ENCODE measurements at places on chromosomes 6 and 20.
A peak's percentile ranks its signal among the peaks of the same experiment; 100 is the strongest.

DNA sequence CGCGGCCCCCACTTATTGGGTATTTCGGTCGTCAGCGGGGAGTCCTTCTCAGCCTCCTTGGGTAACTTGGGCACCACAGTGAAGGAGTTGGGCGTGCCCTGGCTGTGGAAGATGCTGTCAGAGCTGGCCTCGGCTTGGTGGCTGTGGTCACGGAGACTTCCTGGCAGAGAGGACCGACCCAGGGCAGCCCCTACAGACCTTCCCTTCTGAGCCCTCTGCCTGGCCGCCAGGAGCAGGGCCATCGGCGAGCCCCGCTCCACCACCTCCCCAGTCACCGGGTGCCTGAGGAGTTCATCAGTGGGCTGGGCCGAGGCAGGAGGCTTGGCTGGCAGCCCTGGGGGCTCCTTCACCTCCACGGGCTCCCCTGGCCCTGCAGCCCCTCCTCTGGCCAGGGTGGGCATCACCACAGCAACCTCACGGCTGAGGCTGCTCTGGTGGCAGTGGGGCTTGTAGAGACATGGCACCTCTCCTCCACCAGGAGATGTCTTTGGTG is 37.2 kb downstream of the C6orf132 start:
- ATAC-seq: no peak

GRCh38 chr6:51846531-51846930 is 240.9 kb downstream of the PKHD1 start:
- no peak for ATAC-seq

DNA sequence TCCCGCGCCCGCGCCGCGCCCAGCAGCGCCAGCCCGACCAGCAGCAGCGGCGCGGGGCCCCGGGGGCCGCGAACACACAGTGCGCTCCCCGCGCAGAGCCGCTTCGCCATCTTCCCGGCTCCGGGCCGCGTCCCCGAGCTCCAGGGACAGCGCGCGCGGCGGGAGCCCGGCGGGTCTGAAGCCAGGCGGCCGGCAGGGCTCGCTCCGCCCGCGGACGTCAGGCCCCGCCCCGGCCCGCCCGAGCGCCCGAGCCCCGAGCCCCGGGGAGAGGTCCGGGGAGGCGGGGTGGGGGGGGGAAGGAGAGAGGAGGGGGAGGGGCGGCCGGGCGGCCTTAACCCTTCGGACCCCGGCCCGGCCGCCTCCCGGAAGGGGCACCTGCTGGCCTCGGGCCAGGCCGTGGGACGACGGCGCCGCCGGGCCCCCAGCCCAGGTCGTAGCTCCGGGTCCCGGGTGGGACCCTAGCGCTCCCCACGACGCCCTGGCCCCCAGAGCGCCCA is at the start of gene LAMA5:
Gene LAMA5, minus strand, starts transcription at position 177 of the 497 bp plus-strand sequence. Its CDS starts 67 bp downstream, at position 110.
- ATAC-seq: peak; percentile 67

- ATAC-seq: no peak
These were observed 114.0 kb downstream of the MYB start for GRCh38 chr6:135295085-135295484.

DNA sequence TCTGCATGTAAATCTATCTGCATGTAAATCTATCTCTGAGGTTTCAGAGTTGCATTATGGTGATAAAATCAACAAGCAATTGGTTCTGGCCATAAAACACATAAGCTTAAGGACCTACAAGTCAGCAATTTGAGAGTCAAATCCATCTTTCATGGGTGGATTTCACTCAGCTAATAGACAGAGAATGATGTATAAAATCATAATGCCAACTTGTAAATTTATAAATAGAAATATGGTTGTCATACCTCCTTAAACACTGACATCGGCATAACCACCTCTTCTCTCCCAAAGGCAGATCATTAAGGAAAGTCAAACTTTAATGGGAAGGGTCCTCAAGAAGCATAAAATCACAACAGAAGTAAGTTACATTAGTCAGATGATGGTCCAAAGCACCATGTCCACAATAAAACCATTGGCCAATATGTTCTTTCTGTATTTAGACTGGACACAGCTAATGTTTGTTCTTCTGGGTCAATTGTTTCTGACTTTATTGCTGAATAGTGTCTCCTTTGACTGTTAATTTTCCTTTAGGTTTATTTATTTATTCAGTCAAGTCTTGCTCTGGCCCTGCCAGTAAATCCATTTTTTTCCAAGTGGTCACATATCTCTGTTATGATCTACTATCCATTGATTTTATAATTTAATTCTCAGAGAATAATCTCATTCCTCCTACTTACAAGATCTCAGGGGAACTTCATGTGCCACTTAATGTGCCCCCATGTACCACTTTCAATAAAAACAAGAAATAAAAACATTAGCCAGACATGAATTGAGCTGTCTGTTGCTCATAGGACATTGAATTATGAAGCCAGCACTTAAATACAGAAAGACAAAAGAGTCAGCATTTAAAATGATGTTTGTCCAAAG is 382.9 kb upstream of the IRAK1BP1 start:
- no peak for ATAC-seq

DNA sequence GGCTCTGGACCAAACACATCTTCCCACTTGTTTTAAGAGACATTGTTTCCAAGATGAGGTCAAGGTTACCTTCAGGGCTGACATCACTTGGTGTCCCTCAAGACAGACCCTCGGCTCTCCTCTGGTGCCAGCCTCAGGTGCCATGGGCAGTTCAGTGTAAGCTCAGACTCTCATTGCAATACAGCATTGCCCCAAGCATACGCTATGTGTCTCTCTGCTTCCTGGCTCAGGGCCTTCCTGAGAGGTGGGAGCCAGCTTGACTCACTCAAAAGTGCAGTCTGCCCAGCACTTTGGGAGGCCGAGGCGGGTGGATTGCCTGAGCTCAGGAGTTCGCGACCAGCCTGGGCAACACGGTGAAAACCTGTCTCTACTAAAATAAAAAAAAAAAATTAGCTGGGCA is 51.7 kb downstream of the SLC24A3 start:
- no peak for ATAC-seq

DNA sequence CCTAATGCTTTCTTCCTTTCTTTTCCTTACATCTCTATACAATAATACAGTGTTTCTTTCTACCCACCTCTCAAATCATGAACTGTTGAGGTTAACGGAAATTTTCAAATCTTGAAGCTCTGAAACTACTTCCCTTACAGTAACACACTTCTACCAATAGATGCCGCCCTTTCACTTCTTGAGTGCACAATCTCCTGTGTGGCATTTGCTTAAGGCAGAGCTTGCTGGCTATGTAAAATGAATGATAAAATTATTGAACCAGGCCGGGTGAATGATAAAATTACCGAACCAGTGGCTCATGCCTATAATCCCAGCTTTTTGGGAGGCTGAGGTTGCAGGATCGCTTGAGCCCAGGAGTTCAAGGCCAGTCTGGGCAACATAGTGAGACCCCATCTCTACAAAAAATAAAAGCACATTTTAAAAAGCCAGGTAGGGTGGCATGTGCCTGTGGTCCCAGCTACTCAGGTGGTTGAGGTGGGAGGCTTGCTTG is 56.8 kb downstream of the KCNS1 start:
- peak; percentile 64 for ATAC-seq
